ENCODE measurements at places on chromosomes 7 and 10.
A peak's percentile ranks its signal among the peaks of the same experiment; 100 is the strongest.

GRCh38 chr7:66804001-66804400, 63.5 kb downstream of the RABGEF1 start:
- DNase-seq, result no peak

DNA sequence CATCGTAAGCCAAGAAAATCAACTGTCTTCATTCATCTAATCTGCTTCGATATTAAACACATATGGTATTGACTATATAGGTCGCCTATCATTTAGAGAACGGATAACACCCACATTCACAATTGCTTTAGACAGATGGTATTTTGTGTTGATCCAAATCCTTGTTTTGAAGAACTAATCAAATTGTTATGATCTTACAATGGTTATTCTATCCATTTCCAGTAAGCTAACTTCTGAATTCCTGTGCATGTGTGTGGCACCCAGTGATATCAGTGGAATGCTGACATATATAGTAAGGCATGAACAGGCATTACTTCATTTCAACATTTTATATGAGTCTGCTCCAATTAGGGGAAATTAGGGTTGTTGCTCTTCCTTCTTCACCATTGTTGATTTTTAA, 98.8 kb downstream of the SEMA3E start:
- DNase-seq, result no peak

- no peak for DNase-seq
These were observed 9.2 kb upstream of the UNC5B start for GRCh38 chr10:71203124-71203523.

DNA sequence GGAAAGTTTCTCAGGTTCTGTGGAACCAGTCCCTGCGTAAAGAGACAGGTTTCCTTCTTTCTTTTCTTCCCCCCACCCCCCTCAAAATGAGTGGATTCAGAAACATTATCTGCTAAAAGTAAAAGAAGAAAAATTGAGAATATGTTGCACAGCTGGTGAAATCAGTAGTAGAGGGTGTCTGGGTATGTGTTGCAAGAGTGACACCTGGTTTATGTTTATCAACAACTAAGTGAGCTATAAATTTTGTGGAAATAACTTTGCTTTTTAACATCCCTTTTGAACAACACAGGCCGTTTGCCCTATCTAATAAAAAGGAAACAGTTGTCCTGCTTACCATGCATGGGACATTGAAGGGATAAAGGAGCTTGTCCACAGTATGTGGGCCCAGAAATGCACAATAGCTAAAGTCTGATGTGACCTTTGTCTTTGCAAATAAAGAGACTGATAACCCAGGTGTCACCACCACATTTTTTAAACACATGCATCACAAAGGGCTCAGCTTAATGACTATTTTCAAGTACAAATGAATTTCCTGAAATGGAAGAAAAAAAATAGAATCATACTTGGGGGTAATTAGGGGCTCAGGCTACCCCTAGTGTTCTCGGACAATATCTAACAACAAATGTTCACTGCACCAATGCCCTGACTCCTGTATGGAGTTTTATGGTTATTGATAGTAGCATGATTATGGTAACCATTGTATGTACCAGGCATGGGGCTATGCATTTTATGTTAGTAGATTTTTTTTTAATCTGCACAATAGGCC, 221.7 kb upstream of the TCF7L2 start:
- no peak for DNase-seq

- no peak for DNase-seq
These were observed 119.3 kb downstream of the BBS9 start for GRCh38 chr7:33248671-33249070.

DNA sequence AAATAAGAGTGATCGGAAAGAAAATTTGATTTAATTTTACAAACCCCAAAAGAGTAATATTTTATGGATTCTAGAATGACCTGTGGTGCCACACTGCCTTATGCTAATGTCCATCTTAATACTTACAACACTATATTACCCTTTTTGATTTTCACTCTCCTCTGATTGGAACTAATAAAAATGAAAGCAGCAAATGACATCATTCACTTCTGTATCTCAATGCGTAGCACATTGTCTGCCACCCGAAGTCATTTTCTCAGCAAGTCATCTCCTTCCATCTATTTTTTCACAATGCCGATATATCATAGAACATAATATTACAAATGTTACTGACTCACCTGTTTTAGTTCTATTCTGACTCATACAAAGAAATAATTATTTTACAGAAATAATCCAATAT, 127.5 kb upstream of the PCLO start:
- DNase-seq, result no peak

GRCh38 chr7:102122026-102122425, 164.6 kb upstream of the SH2B2 start:
- no peak for DNase-seq

DNA sequence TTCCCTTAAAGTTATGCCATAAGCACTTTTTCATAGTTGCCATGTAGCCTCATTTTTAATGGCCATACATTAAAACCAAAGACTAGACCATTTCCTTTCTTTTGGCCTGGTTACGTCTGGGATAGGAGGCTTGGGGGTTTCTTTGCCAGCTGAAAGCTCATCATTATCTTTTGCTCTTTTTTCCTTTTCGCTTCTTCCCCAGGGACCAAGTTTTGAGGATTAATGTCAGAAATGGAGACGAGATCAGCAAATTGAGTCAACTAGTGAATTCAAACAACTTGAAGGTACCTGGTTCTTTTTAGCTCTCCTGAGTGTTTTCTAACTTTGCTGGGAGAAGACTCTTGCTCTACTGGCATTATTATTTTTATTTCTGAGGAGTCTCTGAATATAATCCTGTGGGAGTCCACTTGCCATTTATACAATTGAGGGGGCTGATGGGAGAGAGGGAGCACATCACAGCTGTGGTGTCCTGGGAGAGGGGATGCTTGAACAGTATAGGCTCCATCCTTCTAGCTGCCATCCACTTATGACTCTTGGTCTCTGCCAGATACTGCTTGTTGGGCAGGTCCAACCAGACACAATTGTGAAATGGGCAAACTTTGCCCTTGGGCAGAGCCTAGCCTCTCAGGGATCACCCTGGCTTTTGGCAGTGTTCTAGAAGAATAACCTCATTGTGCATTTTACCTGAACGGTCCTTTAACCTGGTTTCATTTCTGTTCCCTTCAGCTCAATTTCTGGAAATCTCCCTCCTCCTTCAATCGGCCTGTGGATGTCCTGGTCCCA, 5.8 kb downstream of the CPA4 start:
- DNase-seq, result no peak

GRCh38 chr10:97017474-97017903, 168.3 kb downstream of the SLIT1 start:
- DNase-seq, result no peak

DNA sequence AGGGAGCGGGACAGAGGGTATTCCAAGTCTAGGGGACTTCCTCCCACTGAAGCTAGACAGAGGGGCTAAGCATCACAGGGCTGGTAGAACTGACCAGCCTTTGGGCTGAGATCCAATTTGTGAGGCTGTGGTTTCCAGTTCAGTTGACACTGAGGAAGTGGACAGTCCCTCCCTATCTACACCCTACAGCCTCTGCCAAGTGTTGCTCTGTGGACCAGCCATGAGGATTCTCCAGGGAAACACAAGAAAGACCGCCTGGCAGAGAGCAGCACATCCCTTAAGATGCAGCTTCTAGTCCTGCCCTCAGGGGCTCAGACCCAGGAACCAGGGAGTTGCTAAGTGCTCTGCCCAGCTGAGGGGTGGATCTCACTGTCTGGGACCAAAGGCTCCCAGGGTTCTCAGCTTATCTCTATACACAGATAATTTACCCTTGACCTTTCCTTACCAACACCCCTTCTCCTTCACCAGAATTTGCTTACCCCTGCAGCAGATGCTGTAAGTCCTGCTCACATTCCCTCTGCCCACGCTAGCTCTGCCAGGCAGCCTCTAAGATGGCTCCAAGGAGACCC, 252.0 kb downstream of the SKIDA1 start:
- DNase-seq, result no peak

DNA sequence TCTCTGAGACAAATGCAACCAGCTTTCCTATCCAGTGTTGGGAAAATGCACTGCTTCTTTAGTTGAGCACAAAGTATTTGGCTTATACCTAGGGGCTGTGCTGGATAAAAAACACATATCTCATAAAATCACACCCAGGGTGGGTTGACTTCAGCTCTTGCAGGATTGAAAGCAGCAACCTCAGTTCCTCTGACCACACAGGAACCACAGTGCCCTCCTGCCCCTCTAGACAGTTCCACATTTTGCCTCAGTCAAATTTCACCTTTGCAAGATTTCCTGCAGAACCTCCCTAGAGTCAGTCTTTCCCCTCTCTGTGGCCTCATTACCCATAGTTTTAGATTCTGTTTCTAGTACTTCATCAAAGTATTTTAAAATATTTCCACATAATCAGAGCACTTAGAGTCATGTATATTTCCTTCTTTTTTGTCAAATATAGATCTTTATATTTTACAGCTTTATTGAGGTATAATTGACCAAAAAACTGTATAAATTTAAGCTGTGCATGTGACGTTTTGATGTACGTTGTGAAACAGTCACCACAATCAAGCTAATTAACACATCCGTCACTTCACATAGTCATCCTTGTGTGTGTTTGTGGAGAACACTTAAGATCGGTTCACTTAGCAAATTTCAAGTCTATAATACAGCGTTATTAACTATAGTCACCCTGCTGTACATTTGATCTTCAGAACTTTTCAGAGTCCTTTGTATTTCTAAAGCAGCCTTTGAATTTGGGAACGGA, 37.0 kb upstream of the EGR2 start:
- DNase-seq, result peak; percentile 54

DNA sequence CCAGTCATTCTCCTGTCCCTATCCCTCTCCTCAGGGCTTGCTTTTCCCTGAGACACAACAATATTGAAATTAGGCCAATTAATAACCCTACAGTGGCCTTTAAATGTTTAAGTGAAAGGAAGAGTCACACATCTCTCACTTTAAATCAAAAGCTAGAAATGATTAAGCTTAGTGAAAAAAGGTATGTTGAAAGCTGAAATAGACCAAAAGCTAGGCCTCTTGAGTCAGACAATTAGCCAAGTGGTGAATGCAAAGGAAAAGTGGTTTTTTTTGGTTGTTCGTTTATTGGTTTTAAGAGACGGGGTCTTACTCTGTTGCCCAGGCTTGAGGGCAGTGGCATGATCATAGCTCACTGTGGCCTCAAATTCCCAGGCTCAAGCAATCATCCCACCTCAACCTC, 9.7 kb upstream of the ATAD1 start:
- DNase-seq, result no peak

GRCh38 chr7:50798126-50798525, 15.4 kb upstream of the GRB10 start:
- no peak for DNase-seq

- no peak for DNase-seq
These were observed 395.7 kb downstream of the THSD7A start for GRCh38 chr7:11436316-11436715.

DNA sequence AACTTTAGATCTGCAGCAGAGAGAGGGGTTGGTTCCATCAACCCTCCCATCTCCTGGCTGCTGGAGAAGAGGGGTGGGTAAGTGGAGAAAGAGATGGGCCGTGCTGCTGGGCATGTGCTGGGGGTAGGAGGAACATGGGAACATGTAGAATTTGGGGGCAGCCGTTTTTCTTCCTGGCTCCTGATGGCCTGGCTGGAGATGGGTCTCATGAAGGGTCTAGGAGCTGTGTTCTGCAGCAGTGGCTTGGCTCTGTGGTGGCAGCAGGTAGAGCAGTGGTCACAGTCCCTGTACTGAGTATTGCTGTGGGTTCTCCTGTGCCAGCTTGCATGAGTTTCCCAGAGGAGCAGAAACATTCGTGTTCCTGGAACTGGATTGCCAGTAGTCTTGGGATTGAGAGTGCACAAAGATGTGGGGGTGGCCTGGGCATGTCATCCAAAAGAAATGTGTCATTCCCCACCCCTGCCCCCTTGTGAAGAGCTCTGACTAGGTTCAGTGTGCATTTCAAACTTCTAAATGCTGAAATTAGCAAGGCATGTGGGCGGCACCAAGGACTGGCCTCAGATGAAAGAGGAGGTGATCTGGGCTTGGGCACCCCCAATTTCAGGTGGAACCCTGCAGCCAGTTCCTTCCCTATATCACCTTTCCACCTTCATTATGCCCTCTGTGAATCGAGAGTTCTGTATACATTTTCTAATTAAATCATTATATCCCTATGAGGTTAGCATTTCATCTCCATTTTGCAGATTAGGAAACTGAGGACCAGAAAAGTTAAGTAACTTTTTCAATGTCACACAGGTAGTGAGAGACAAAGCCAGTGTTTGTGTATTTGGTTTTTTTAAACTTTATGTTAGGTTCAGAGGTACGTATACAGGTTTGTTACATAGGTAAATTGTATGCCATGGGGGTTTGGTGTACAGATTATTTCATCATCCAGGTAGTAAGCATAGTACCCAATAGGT, 2.1 kb downstream of the CHST3 start:
- no peak for DNase-seq

DNA sequence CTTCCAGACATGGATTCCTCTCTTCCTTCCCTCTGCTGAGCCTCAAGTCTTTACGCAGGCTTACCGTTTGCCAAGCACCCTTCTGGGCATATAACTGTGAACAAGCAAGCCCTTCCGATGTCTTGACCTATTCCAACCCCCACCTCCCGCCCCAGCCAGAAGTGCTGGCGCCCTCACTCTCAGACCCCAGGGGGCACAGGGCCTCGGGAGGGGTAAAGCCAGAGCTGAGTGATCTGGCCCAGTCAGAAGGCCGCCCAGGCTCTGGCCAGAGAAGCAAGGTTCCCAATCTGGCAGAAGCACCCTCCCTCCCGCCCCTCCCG, 1.2 kb downstream of the PRRT4 start:
- no peak for DNase-seq

GRCh38 chr7:101673951-101674350, 44.9 kb upstream of the MYL10 start:
- no peak for DNase-seq

GRCh38 chr7:40704172-40704571, 569.4 kb downstream of the SUGCT start:
- no peak for DNase-seq

DNA sequence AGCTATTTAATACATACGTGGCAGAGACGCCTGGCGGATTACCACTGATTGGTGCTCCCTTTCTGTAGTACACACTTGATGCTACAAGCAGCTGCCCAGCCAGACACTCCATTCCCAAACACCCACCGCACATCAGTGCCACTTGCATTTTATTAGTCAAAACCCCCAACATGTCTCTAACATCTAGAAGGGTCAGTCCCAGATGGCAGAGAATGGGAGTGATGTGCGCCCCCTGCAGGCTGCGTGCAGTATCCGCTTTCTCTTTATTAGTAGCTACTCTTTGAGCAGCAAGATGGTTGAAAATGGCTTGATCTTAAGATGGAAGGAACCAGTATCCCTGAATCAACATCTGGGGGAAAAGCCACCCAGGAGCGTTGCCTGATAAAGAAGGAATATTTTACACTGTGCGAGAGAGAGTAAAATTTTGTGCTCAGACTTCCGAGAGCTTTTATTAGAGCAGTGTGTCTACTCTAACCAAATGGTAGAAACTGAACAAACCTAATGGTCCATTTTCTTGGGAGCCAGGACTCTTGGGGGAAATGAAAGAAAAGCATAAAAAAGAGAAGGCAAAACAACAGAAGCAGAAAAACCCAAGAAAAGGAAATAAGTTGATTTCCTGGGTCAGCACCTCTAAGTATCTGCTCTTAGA, 78.3 kb downstream of the ST8SIA6 start:
- peak; percentile 41 for DNase-seq
